ENCODE measurements at places on chromosomes 5 and 9. TPM values are rescaled to one million over a fixed set of nuclear protein-coding genes. Genes with fewer than 3 reads are reported as not detected.

- no peak for DNase-seq
Measured at GRCh38 chr5:97243353-97243752, 60.3 kb upstream of the RIOK2 start.

DNA sequence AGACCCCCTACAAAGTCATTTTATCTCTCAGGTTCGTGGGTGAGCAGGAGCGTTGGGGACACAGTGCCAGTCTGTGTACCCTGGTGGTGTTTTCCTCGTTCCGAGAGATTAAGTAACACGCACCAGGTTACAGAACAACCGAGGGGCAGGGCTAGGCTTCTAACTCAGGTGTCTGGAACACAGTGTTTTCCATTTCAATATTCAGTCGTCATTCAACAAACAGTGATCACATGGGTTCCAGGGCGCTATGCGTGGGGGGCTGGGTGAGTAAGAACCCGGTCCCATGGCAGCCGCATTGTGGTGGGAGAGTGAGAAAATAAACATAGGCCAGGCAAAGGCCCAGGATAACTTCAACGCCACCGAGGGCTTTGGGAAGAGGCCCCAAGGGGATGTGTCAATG lies 55.9 kb upstream of the RNU6ATAC start:
- no peak for DNase-seq

GRCh38 chr5:117235786-117236185 lies 661.2 kb upstream of the SEMA6A start:
- DNase-seq, result no peak

DNA sequence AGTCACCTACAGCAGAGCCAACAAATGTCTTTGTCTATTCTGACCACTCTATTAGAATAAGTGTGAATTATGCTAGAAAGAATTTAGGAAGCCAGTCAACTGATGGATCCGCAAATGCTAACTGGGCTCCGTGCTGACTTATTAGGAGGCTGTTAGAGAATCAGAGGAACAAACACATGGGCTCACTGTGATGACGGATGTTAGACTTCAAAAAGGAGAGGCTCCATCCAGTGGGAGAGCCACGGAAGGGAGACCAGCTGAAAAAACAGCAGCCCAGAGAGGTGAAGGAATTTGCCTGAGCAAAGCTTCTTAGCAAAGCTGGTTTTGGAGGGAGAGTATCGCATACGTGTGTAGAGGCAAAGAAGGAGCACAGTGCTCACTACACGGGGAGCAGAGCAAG lies 5.8 kb upstream of the TGFBI start:
- no peak for DNase-seq

The C9orf72 gene
- total RNA-seq, result 23.1 TPM

All from WTC11 (cell line).